Osteoblast (primary cell): ENCODE measurements at places on chromosomes 11 and 22. TPM values are rescaled to one million over a fixed set of nuclear protein-coding genes. Genes with fewer than 3 reads are reported as not detected.
A peak's percentile ranks its signal among the peaks of the same experiment; 100 is the strongest.

- no peak for DNase-seq
These were observed 299.7 kb upstream of the ANO3 start for GRCh38 chr11:26032241-26032640.

OR51B2 gene
- total RNA-seq = not detected in 2 replicates

C2CD3 gene
- total RNA-seq = 12.4 and 14.1 TPM in 2 replicates

DNA sequence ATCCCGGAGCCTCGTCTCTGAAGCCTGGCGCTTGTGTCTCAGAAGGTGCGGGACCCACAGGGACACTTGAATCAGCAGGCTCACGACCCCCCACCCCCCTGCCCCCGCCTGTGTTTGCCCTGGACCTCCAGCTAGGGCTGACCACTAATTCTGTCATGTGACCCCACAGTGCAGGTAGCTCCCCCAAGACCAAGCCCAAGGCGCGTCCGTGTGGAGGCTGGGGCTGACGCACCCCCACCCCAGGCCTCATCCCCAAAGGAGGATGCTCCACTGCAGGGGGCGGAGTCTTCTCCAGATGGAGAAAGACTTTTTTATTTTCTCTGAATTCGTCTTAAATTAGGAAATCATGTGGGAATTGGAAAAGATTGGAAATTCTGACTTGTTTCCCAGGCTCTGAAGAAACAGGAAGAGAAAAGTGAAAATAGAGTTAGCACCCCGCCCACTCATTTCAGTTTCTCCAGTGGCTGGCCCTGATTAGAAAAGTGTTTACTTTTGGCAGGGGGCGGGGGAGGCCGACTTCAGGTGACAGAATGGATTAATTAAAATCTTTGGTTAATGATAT, 1.0 kb upstream of the RELA start:
- DNase-seq = peak; percentile 92

PAMR1 gene
- 49.9 and 60.7 TPM in 2 replicates for total RNA-seq

PIWIL4 gene
- 1.8 and 2.1 TPM in 2 replicates for total RNA-seq

DNA sequence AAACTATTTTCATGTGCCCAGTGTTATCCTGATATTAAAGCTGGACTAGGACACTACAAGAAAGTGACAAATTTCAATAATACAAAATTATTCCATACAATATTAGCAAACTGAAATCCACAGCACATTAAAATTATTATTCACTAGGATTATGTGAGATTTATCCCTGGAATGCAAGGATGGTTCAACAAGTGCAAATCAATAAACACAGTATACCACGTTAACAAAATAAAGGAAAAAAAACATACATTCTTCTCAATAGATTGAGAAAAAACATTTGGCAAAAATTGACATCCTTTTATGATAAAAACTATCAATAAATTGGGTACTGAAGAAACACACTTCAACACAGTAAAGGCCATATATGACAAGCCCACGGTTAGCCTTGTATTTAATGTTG, 1758.2 kb upstream of the RAG2 start:
- DNase-seq = no peak

GRCh38 chr11:35035894-35036408, 103.0 kb upstream of the CD44 start:
- DNase-seq = no peak

DEUP1 gene
- under 0.01 TPM in 2 replicates for total RNA-seq

DNA sequence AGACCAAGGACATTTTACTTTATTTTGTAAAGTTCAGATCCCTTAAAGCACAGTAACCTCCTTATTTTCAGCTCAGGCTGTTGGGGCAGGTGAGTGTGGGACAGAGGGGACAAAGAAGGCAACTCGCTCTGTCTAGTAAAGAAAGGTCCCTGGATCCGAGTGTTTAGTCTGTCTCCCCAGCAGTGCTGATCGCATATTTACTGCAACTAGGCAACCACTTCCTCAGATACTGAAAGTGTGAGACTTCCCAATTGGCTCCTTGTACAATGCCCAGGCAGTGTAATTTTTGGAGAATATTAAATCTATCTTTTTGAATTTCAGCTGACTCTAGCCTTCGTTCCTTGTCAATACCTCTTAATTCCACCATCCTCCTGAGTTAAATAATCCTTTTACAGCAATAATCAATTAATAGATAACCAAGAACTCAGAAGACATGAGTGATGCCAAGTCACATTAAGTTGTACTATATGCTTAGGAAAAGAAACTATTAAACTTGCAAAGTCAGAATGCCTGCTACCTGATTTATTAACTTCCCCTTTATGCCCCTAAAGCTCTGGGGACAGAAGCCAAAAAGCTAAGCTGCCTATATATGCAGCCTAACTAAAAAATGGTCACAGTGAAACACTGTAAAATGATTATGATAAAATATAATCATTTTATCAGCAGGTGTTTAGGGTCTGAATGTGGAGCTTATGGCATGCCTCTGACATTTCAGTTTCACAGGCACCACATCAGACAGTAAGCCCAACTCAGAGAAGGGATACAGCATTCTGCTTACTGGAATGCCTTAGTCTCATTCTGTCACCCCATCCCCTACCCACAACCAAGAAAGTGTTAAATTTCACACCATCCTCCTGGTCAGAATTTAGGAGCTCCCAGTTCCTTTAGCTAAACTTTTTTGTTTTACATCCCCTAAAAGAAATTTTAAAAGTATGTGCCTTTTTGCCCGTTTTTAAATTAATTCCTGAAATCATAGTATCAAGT, 138.7 kb downstream of the TRIM44 start:
- no peak for DNase-seq

- no peak for DNase-seq
These were observed 38.7 kb downstream of the NARS2 start for GRCh38 chr11:78535920-78536319.

GRCh38 chr11:74019104-74019738, 10.3 kb upstream of the UCP3 start:
- DNase-seq = no peak

DNA sequence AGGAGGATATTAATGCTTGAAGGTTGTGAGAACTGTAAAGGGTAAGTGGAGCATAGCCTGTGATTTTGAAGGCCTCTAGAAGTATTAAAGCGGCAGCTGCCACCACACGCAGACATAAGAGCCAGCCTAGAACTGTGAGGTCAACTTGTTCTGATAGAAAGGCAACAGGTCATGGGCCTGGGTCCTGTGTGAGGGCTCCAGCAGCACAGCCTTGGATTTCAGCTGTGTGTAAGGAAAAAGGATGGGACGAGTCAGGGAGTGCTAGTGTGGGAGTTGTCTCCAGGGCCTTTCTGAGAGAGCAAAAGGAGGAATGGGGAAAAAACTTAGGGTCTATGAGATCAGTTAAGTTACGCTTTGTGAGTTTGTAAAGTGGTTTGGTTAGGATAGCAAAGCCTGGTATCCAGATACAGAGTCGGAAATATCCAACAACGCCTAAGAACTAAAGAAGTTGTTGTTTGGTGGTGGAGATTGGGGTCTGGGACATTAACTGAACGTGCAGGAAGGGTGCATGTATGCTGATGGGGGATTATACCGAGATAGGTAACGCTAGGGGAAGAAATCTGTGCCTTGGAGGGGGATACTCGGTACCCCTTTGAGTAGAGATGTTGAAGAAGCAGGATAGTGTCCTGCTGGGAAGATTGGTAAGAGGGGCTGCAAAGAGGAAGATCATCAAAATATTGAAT, 17.4 kb upstream of the ANO1 start:
- DNase-seq = no peak

- DNase-seq = peak; percentile 99
These were observed 29.5 kb upstream of the WNT7B start for GRCh38 chr22:46006379-46007002.

DNA sequence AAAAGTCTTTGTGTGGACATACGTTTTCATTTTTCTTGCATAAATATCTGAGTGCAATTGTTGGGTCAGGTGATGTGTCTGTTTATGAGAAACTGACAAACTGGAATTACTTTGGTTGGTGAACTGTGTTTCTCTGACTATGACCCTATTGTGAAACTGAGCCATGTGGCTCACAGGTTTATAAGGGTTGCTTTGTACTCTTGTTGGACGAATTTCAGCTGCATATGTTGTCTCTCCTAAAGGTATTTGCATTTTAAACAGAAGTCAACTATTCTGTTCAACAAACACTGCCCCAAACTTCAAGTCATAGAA, 34.4 kb upstream of the RASD2 start:
- DNase-seq = no peak

NFAM1 gene
- under 0.01 TPM in 2 replicates for total RNA-seq

DNA sequence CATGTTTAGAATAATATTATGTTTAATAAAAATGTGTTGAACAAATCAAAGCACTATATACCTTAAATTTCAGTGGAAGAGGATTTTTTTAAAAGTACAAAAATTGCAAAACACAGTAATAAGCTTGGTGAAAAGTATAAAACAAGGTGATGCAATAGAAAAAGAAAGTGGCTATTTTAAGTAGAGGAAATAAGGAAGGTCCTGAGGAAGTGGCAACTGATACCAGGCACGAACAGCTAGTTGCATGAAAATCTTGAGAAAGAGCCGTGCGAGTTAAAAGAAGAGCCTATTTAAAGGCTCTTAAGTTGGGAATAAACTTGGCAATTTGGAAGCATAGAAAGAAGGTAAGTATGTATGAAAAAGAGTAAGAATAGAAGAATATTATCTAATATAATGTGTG, 1679.3 kb downstream of the LRRC4C start:
- no peak for DNase-seq

DNA sequence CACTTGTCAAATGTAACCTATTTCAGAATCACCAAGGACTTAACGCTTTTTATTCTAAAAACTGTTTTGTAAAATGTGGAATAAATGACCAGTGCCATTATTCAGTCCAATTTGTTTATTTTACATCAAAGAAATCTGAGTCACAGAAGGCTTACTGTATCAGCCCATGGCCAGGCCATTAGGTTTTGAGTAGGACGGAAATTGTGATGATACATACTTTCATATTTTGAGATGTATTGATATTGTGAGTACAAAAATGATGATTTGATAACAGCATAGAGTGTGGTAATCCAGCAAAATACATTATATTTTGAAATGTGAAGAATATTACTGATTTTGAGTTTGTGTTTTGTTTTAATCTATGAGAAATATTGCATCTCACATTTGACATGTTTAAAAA, 81.1 kb downstream of the PIWIL3 start:
- DNase-seq = peak; percentile 75

PNPLA5 gene
- not detected in 2 replicates for total RNA-seq

- no peak for DNase-seq
These were observed 6.4 kb downstream of the MS4A15 start for GRCh38 chr11:60762851-60763691.

- peak; percentile 47 for DNase-seq
These were observed 9.3 kb upstream of the PAX6 start for GRCh38 chr11:31820438-31820818.

CELF1 gene
- total RNA-seq = 136 and 148 TPM in 2 replicates

- no peak for DNase-seq
These were observed 34.3 kb upstream of the ASPHD2 start for GRCh38 chr22:26394777-26395176.

OR8D1 gene
- not detected in 2 replicates for total RNA-seq

GRCh38 chr22:32737811-32738497, 63.6 kb upstream of the TIMP3 start:
- no peak for DNase-seq

DNA sequence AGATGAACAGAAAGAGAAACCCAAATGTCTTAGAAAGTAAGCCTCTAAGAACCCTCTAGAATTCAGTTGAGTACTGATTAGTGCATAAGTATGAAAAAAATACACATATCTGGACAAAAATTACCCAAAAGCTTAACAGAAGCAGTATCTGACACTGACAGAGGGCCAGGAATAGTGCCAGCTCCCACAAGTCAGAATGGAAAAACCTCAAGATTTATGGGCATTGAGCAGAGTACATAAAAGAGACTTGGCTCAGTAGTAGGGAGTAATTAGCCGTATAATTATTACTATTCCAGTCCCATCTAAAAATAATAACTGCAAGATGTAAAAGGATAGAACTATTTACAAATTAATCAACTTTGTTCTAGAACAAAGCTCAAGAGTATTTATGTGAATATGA, 834.5 kb downstream of the FAM181B start:
- DNase-seq = no peak

ZNF215 gene
- total RNA-seq = 4.3 and 5.0 TPM in 2 replicates

DNA sequence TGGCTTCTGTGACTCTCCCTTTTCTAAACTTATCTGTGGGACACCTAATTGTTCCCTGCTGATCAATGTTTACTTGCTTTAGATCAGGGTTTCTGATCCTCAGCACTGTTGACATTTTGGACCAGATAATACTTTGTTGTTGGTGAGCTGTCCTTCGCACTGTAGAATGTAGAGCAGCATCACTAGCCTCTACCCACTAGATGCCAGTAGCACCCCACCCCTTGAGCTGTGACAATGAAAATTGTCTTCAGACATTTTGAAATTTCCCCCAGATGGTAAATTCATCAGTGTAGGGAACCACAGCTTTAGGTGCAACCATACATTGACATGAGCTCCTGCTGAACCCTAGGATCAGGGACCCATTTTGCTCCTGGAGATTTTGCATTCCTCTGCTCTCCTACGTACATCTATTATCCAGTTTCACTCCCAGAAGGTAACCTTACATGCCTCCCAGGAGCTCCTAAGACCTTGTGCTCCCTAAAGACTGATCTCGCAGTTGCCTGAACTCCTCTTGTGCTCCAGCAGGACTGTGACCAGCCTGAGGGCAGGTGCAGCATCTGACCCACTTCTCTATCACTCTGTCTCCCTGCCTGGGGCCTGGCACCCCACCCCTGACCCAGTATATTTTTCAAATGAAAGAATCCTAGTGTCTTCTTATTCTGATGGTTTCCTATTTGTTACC, 107.8 kb downstream of the FAR1 start:
- no peak for DNase-seq

DUSP8 gene
- total RNA-seq = under 0.01 TPM in 2 replicates

- peak; percentile 67 for DNase-seq
These were observed 3.9 kb downstream of the RHOG start for GRCh38 chr11:3836903-3837302.

DNA sequence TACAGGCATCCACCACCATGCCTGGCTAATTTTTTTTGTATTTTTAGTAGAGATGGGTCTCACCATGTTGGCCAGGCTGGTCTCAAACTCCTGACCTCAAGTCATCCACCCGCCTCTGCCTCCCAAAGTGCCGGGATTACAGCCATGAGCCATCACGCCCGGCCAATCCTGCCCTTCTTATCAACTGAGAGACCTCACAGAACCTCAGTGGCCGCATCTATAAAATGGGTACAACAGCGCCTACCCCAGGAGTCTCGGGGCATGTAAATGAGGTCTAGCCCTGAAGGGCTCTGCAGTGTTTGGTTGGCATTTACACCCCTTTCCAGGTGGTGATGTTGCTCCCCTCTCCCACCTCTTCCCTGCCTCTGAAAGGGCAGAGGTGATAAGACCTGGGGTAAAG, 11.7 kb downstream of the SYNGR1 start:
- peak; percentile 46 for DNase-seq

SPDYC gene
- total RNA-seq = not detected in 2 replicates

SNX32 gene
- total RNA-seq = 1.1 and 1.5 TPM in 2 replicates

GRCh38 chr11:11481371-11481770, 128.3 kb upstream of the CSNK2A3 start:
- no peak for DNase-seq

- DNase-seq = no peak
These were observed 368.3 kb downstream of the SOX6 start for GRCh38 chr11:15988016-15988550.

GP1BB gene
- total RNA-seq = 0.88 and 1.8 TPM in 2 replicates

LARGE2 gene
- total RNA-seq = not detected in 2 replicates

- DNase-seq = no peak
These were observed 2.5 kb upstream of the OR51B5 start for GRCh38 chr11:5345831-5346230.

HMGXB4 gene
- total RNA-seq = 19.2 and 20.9 TPM in 2 replicates

- DNase-seq = peak; percentile 90
These were observed 88.6 kb downstream of the PLEKHA7 start for GRCh38 chr11:16925561-16926065.
